ENCODE measurements at places on chromosomes 16 and 17.

- no peak for DNase-seq
Measured at GRCh38 chr17:58285422-58285810, 4.7 kb upstream of the MPO start.

DNA sequence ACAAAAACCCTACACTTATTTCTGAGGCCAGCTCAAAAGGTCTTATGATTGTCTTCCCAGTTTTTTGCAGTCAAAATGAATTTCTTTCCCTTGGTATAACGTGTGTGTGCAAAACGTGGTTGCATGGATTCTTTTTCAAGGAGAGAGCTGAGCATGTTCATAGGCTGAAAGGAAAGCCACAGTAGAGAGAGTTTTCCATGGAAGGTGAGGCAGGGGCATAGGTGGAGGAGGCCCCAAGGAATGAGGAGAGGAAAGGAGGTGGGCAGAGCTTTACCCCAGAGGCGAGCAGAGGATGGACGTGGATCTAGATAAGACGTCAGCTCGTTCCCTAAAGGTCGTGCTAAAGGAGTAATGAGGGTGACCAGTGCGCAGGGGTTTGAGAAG is 22.8 kb downstream of the TRPV2 start:
- DNase-seq, result no peak

DNA sequence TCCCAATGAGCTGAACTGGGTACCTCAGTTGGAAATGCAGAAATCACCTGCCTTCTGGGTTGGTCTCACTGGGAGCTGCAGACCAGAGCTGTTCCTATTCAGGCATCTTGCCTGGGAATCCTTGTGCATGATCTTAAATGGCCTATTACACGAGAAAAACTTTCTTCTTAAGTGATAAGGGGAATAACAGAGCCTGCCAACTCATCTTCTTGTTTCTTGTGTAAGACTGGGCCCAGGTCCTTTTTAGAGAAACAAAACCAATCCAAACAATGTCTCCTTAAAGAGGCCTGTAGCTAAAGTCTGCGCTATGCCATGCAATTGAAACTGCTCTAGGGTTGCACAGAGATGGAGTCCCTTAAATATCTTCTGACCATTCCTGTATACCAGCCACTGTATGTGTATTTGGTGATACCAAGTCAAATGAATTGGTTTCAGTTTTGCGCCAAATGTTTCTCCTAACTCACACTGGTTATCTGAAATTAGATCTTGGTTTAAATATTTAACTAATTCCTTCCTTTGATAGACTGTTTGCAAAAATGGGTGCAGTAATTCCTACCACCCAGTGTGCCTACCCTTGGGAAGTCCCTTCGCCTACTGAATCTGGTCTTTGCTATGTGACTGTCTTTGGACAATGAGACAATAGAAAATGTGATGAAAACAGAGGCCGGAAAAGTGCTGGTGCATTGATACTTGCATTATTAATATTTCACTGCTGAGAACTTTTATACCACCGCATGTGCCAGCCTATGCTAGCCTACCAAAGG is 6.5 kb upstream of the CCL23 start:
- no peak for DNase-seq

DNA sequence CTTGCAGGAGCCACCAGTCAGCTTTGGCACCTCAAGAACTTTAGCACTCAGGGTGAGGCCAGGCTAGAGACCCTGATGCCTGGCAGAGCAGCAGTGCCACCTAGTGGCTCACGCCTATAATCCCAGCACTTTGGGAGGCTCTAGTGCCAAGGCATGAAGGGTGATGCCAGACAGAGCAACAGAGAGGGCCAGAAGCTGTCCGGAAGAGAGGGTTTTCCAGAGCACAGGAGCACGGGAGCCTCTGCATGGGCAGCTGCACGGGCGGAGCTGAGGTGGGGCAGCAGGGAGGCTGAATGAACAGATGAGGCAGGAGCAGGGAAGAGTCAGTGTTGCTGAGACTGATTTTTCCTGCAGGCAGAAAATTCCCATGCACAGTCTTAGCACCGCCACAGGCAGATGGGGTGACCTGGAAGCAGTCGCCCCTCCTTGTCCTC is 38.9 kb downstream of the MYH3 start:
- peak; percentile 75 for DNase-seq

GRCh38 chr16:50152351-50152806 is 727 bp upstream of the TENT4B start:
- DNase-seq, result no peak

- no peak for DNase-seq
Measured at GRCh38 chr16:2966043-2966807, 2.1 kb downstream of the KREMEN2 start.

- DNase-seq, result no peak
Measured at GRCh38 chr16:59263955-59264354, 529.8 kb upstream of the GOT2 start.

GRCh38 chr16:48836636-48837035 is 226.7 kb upstream of the N4BP1 start:
- DNase-seq, result no peak

- no peak for DNase-seq
Measured at GRCh38 chr16:82609140-82609539, 17.6 kb upstream of the CDH13 start.

GRCh38 chr16:49012961-49013726 is 268.5 kb downstream of the CBLN1 start:
- DNase-seq, result no peak

DNA sequence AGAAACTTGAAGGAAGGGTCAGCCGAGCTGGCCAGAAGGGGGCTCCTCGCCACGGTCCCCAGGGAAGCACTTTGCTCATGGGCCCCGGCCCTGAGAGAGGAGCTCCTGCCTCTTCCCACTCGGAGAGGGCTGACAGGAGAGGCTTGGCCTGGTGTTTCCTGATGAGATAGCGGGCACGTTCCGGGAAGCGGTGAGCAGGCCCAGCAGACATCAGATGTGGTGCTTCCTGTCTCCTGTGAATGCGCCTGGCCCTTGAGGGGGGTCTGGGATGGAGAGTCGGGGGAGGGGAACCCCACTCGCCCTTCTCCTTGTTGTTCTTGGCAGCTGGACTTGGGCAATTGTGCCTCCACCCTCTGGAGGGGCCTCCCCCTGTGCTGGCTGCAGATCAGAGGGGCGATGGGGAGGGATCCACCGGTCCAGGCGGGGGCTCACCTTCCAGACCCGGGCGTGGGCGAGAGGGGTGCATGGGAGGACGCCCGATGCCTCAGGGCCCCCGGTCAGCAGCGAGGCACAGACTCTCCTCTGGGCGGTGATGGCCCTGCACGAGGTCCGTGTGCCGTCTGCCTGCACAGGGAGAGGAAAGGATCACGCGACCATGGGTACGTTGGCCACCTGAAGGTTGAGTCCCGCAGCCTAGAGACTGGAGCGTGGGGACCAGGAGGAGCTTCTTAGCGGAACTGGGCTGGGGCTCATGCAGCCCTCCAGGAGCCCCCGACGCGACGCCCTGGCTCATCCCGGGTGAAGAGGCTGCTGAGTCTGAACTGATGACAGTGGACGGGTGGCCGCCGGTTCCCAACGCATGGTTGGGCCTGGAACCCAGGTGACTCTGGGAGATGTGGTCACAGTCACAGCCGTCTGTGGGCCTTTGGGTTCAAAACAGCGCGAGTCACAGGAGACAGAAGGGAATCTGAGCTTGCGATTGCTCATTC is 25.4 kb downstream of the METRNL start:
- DNase-seq, result no peak

DNA sequence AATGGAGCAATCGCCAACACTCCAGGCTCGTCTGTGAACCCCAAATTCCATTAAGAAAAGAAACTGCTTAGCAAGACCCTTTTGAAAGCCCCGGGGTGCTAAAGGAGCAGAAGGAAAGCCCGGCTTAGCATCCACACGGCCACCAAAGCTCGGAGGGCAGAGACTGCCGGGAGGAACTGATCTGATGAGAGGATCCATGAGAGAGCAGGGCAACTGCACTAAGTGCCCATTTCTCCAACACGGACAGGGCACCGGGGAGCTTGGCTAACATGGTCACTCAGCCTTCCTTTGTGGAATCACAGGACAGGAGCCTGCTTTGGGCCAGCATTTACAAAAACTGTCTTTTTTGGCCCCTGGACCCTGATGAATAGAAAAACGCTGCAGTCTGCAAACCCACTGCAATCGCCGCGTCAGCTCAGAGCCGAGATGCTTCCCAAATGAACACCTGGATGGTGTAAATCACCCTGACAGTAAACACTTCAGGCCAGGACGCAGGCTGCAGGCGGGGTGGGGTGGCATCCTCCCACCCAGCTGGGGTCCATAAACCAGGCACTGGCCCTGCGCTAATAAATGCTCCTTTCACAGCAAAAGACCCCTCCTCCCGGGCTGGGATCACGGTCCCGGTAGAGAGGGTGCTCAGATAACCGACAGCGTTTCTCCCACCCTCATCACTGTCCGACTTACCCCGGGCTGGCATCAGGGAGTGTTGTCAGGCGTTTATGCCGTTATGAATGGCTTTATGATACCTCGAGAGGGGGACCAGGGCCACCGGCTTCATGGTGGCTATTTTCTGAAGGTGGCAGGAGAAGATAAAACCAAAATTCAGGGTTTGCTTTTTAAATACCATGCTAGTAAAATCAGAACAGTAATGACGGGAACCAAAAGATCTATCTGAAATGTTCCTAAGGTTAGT is 299.5 kb downstream of the IRF8 start:
- no peak for DNase-seq

GRCh38 chr17:66306446-66306845 is 4.0 kb downstream of the PRKCA start:
- peak; percentile 30 for DNase-seq

DNA sequence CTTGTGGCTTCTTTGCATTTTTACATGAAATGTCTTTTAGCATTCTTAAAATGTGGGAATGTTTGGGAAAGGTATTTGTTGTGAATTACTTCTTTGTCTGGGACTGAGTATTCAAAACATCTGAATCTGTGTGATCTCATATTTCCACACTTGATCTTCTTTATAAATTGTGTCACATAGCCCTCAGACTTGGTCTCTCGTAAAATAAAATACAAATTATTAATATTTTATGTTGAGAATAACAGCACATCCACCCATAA is 81.9 kb downstream of the TUBD1 start:
- DNase-seq, result no peak

DNA sequence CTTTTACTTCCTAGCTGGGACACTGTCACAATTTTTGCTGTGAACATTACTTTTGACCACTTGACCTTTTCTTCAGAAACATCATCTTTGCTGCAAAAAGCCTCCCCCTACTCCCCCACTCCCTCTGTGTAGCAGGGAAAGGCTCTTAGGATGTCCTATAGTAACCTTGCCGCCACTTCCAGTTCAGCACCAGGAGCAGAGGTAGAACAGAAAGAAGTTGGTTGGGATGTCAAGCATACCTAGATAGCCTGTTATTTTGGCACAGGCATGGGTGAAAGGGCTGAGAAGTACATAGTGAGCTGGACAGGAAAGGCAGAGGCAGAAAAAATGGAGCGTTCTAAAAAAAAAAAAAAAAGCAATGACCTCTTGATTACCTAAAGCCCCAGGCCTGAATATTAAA is 31.3 kb downstream of the SMIM36 start:
- DNase-seq, result no peak

- DNase-seq, result no peak
Measured at GRCh38 chr17:40181205-40181604, 3.9 kb downstream of the RAPGEFL1 start.

DNA sequence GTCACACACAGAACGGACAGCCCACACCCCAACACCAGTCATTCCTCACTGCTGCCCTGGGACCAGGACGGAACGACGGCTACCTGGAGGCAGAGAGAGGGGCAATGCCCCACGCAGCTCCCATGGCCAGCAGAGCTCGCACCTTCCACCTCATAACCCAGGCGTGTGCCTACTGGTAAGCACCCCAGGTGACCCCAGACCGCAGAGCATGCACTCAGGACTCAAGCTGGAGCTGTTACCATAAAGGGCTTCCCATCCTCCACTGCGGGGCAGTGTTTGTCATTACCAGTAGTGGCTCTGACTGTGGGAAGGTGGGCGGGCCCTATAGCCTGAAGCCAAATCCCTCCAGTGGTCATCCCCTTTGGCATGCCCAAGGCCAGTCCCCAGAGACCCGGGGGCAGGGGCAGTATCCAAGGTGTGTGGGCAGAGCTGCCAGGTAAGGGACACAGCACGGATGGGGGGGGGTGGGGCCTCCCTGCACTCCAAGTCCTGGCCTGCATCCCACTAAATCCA is 4.7 kb upstream of the BCAR1 start:
- no peak for DNase-seq

GRCh38 chr17:44386182-44386525 is 3.3 kb downstream of the ITGA2B start:
- DNase-seq, result no peak

- no peak for DNase-seq
Measured at GRCh38 chr17:13636951-13637350, 35.2 kb upstream of the HS3ST3A1 start.

DNA sequence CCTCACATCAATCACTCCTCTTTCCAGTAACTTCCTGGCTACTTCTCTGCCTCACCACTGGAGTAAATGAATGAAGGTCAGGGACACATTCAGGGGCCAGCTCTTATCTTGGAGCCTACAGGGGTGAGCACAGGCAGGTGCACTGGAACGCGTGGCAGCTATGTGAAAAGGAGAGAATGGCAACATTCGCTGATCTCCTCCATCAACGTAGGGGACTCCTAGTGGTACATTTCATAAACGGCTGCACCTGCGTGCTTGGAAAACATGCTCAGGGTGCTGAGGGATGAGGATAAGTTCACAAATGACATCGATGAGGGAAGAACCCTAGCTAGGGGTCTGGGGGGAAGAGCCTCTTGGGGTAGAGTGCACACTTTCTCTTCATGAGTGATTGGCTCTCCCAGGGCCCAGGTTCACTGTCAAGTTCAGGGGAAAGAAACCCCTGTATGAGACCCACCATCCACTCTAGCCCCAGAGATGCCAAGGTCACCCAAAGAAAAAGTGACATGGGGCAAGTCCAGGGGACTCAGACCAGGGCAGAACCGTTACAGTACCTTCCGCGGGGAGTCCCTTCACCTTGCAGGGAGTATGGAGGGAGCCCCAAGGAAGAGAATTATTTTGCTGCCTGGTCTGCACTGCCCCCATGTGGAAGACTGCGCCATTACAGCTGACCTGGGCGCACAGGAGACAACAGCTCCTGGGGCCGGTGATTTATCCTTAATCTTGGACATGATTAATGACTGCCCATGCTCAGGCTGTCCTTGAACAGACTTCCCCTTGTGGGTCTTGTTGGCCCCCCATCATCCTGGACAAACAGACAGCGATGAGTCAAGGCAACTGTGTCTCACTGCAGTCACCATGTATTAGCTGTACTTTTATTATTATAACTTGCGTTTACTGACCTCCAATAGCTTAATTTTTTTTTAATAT is 30.1 kb downstream of the VAC14 start:
- peak; percentile 75 for DNase-seq

DNA sequence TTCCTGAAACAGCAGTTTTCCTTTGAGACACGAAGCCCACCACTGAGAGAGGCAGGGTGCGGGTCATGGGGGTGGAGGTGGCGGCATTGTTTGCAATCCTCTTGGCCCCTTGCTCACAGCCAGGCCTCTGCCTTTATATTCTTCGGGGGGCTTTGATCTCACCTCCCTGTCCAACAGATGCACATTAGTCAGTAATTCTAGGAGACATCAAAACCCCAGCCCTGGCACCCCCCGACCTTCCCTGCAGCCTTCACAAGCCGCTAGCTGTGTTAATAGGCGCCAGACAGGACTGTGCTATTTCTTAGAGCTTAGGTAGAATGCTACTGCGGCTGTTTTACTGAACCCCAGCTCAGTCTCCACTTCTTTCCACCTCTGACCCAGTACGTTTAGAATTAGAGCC is 212.6 kb downstream of the RBFOX1 start:
- no peak for DNase-seq

All from AG08396 (cell line).